Glomerular endothelial cell (primary cell): ENCODE measurements at places on chromosomes 13 and 19. TPM values are rescaled to one million over a fixed set of nuclear protein-coding genes. Genes with fewer than 3 reads are reported as not detected.

- no peak for DNase-seq
Measured at GRCh38 chr13:44230071-44230470, 143.6 kb upstream of the SERP2 start.

GRCh38 chr19:55855160-55855559 is 18.8 kb downstream of the NLRP4 start:
- no peak for DNase-seq

DNA sequence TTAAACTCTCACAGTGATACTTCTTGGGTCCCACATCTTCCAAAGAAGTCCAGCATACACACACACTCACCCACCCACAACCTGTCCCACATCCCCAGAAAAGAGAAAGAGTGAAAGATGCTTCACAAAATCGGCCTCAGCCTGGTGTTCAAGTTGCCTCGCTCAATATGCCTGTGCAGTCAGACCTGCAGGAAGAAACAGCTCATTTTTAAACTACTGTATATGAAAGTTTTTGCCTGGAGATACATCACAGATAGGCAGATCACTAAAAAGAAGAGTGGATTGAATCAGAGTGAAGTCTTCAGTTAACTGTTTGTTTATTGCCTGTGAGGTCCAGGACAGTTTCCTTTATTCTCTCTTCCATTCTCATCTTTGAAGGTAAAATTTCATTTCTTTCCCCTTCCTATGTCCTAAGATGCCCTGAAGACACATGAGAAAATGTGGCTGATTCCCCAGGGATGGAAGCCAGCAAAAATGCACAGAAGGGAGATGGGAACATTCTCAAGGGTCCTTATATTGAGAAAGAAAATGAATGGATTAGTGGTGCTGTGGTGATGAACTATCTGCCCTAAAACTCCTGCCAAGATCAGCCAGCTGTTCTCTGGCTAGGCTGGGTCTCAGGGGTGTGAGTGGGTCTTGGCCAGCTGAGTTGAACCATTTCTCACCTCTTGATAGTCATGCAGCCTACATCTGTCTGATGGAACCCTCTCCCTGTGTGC is 259.0 kb downstream of the ITGBL1 start:
- DNase-seq: no peak

GRCh38 chr13:48505597-48506091 is 27.2 kb downstream of the RCBTB2 start:
- no peak for DNase-seq

DNA sequence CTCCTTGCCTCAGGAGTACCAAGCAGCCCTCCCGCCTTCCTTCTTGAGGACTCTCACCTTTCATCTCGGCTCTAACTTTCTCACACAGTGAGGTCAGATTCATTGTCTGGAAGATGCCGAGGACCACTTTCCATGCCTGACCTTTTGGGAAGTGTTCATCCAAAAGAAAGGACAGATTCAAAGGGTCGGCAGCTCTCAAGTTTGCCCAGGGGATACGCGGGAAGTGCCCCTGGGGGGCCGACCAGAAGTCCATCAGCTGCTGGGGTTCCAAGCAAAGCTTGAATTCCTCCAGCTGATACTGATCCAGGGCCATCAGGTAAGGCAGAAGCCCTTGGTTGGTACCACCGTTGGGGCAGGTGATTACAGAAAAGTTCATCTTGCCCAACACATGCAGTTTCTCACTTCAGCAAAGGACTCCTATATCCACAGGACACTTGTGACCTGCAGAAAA is at the start of gene NLRP13:
Gene NLRP13, minus strand, starts transcription at position 401 of the 451 bp plus-strand sequence. Its CDS starts 25 bp downstream, at position 376.
- DNase-seq: no peak

- DNase-seq: no peak
Measured at GRCh38 chr13:107819071-107819470, 396.3 kb downstream of the LIG4 start.

DNA sequence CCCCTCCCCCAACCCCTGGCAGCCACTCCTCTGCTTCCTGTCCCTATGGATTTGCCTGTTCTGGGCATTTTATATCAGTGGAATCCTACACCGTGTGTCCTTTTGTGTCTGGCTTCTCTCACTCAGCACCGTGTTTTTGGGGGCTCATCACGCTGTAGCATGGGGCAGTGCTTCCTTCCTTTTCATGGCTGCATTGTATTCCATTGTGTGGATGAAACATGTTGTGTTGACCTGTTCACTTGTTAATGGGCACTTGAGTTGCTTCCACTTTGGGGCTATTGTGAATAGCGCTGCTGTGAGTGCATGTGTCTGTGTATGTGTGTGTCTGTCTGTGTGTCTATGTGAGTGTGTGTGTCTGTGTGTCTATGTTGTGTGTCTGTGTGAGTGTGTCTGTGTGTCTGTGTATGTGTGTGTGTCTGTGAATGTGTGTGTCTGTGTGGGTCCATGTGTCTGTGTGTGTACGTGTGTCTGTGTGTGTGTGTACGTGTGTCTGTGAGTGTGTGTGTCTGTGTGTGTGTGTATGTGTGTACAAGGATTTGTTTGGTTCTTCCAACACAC is 57.2 kb downstream of the AP1M1 start:
- DNase-seq: no peak

SMIM17 gene
- total RNA-seq: 0.58 and 1.2 TPM in 2 replicates
